ENCODE measurements at places on chromosomes 7 and 10.

- peak; percentile 28 for DNase-seq
These were observed 161.2 kb downstream of the CELF2 start for GRCh38 chr10:11178606-11179515.

DNA sequence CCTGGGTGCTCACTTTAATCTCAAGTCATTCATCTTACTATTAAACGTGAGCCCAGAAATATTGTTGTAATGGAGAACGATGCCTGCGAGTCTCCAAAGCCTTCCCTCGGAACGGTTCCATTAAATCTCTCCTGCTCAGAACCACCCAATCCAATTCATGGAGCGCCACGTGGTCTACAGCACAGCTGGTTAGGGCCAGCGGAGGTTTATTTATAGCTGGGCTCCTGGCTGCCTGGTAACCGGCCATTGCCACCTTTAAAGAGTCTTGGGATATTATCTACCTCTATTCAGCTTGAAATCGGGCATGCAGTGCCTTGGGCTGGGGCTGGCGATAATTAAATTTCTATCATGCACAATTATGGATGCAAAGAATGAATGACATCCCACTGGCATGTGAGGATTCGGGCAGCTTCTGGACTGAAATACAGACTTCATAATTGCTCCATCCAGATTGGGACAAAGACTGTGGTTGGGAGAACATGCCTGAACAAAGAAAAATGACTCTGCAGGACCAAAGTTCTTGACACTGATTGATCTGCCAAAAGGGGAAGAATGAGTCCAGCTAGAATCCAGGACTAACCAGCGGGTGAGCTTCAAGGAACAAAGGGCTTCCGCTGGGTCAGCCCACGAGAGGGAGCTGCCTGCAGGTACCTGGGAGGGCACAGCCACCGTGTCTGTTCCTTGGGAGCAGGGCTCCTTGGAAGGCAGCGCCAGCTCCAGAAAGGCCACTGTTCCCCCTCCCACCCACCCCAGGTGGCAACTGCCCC is 7.3 kb downstream of the FAM20C start:
- DNase-seq: no peak

DNA sequence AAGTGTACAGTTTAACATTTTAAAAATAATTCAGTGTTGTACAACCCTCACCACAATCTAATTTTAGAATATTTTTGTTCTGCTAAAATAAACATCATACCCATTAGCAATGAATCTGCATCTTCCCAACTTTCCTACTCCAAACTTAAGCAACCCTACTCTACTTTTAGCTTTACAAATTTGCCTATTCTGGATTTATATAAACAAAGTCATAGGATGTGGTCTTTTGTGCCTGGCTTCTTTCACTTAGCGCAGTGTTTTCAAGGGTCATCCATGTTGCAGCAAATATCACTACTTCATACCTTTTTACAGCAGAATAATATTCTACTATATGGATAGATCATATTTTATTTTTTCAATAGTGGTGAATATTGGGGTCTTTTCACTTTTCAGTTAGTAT is 18.9 kb downstream of the CALML3 start:
- peak; percentile 26 for DNase-seq

DNA sequence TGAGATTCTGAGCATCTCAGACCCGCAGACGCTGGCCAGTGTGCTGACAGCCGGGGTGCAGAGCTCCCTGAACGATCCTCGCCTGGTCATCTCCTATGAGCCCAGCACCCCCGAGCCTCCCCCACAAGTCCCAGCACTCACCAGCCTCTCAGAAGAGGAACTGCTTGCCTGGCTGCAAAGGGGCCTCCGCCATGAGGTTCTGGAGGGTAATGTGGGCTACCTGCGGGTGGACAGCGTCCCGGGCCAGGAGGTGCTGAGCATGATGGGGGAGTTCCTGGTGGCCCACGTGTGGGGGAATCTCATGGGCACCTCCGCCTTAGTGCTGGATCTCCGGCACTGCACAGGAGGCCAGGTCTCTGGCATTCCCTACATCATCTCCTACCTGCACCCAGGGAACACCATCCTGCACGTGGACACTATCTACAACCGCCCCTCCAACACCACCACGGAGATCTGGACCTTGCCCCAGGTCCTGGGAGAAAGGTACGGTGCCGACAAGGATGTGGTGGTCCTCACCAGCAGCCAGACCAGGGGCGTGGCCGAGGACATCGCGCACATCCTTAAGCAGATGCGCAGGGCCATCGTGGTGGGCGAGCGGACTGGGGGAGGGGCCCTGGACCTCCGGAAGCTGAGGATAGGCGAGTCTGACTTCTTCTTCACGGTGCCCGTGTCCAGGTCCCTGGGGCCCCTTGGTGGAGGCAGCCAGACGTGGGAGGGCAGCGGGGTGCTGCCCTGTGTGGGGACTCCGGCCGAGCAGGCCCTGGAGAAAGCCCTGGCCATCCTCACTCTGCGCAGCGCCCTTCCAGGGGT is 703 bp downstream of the RBP3 start:
- DNase-seq: no peak

GRCh38 chr10:5443429-5443828 is 31.1 kb downstream of the NET1 start:
- DNase-seq: no peak

GRCh38 chr10:125513429-125514182 is 169.4 kb downstream of the TEX36 start:
- no peak for DNase-seq

GRCh38 chr7:155352076-155352752 is 54.5 kb downstream of the INSIG1 start:
- DNase-seq: no peak

DNA sequence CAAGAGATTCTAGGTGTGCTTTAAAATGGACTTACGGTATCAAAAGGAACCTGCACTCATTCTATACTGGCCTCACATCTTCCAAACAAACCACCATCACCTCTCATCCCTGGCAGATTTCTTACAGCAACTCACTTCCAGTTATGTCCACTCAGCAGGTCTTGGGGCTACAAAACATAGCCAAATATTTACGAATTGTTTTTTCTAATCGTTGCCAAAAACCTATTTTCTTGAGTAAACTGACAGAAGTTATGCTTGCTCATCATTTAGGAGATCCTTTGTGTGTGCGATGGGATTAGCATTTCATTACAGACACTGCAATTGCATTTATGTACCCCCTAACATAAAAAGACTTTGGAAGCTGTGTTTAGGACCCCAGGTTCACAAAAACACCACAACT is 2.7 kb downstream of the KCNMA1 start:
- no peak for DNase-seq

DNA sequence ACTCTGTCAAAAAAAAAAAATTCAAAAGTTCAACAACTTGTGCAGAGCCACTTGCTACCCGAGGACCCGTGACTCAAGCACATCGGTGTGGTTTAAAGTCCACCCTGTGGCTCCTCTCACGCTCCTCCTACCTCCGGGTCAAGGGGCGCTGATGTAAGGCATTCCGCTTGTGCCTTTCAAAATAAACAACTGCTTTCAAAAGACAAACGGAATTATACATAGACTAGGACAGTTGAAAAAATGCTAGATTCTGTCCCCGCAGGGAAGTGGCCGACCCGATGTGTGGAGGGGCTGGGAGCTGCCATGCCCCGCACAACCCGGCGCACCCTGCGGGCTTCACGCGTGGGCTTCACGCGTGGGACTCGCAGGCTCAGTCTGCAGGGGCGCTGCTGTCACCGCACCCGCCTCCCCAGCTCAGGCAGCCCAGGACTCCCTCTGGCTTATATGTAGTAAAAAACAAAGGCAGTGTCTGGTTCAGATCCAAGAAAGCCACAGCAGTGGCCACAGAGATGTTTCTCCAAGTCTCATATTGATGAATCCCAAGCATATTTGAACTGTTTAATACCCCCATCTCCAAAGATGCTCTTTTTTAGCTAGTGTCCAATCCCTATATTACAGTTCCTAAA is 239.7 kb upstream of the INHBA start:
- DNase-seq: peak; percentile 60

DNA sequence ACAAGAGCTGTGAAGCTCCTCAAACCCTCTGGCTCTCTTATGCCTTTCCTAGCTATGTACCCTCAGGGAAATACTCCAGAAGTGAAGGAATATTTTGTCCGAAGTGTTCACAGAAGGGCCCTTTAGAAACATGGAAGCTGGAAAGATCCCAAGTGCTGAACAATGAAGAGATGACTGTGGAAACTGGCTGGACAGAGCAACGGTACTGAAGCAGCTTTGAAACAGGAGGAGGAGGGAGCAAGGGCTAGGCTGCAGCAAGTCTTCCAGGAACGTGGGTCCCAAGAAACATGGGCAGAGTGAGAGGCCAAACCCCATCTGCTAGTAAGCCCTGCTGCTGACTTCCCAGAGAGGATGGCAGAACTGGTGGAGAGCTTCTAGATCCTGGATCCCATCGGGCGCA is 3.0 kb upstream of the PSAP start:
- DNase-seq: peak; percentile 29

DNA sequence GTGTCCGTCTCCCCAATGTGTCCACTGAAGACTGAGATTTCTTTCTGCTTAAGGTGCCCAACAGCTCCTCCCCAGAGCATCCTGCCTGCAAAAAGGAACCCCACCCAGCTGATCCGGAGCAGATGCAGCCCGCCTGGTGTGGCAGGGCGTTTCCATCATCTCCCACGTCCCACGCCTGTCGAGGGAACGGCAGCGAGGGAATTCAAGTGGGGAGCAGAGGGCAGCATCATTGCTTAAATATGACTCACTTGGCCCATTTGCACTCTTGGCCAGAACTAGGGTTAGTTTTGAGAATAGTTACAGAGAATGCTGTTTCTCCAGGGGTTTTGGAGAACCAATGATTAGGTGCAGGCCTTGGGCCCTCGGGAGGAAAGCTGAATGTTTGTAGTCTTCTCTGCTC is 20.8 kb downstream of the VWA2 start:
- DNase-seq: peak; percentile 75

- DNase-seq: peak; percentile 99
These were observed 93.8 kb upstream of the SMNDC1 start for GRCh38 chr10:110398419-110399105.

GRCh38 chr7:96126382-96126781 is 195.5 kb downstream of the SLC25A13 start:
- DNase-seq: no peak

GRCh38 chr7:48213226-48213625 is 42.0 kb downstream of the ABCA13 start:
- DNase-seq: no peak

GRCh38 chr7:23474829-23475575 is 4.7 kb upstream of the IGF2BP3 start:
- peak; percentile 41 for DNase-seq

DNA sequence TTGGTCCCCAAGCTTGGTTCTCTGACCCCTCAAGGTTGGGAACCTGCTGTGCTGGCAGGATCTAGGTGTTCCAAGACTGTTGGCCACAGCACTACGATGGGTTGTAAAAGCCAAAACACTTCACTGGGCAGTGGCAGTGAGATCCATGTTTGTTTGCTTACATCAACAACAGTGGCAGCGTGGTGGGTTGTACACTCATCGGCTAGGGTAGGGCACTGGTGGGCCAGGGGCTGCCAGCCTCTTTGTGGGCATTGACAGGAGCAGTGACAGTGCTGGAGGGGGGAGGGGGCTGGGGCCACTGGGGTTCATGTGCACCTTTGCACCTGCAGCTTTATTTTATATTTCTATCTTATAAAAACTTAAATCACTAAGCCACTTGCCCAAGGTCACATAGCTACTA is 126.7 kb upstream of the ZWINT start:
- DNase-seq: no peak

- no peak for DNase-seq
These were observed 307.0 kb downstream of the PTPRN2 start for GRCh38 chr7:158280448-158281144.

DNA sequence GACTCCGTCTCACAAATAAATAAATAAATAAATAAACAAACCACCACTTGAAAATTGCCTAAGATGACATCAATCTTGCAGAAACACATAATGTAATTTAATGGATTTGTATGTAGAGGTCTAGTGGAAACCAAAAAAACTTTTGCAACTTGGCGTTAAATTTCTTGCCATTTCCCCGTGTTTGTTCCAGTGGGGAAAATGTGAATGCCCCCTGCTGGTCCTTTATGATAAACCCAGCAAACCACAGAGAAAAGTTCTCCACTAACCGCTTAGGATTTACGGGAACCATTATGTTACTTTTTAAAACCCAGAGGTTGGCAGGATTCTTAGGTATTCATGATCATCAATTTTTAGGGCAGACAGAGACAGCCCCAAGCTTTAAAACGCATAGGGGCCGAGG is 32.5 kb downstream of the LAMB4 start:
- no peak for DNase-seq

GRCh38 chr10:93080350-93081046 is 6.8 kb downstream of the CYP26A1 start:
- DNase-seq: peak; percentile 62

DNA sequence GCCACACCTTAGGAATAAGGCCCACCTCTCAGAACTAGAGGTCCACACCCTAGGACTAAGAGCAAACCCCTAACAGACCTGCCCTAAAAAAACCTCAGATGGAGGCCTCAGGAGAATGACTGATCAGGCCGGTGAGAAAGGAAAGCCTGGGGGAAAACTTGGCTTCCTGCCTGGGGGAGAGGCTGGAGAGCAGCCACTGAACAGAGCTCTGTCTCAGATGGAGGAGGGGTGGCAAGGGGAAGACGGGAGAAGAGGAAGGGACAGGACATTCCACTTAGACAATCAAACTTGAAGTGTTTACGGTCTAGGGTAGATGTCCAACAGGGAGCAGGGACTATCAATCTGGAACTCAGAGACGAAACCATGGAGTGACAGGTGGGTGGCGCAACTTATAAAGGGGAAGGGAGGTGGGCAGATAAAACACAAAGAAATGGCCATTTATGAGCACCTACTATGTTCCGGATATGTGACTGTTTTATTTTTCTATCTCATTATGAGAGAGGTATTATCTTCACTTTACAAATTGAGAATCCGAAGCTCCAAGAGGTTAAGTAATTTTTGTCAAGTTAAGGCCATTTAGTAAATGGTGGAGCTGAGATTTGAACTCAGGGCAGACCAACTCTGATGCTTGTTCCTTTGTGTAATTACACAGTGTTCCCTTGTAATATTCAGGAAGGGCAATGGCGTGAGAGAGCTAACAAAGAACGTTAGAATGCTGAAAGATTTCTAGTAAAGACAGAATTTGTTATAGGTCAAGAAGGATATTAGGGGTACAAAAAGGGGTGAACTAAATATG is 82.6 kb downstream of the DNMBP start:
- DNase-seq: peak; percentile 79

- DNase-seq: peak; percentile 50
These were observed 181.3 kb downstream of the MAGI2 start for GRCh38 chr7:79272066-79272669.

GRCh38 chr7:19030281-19030680 is 87.2 kb downstream of the TWIST1 start:
- DNase-seq: peak; percentile 47

DNA sequence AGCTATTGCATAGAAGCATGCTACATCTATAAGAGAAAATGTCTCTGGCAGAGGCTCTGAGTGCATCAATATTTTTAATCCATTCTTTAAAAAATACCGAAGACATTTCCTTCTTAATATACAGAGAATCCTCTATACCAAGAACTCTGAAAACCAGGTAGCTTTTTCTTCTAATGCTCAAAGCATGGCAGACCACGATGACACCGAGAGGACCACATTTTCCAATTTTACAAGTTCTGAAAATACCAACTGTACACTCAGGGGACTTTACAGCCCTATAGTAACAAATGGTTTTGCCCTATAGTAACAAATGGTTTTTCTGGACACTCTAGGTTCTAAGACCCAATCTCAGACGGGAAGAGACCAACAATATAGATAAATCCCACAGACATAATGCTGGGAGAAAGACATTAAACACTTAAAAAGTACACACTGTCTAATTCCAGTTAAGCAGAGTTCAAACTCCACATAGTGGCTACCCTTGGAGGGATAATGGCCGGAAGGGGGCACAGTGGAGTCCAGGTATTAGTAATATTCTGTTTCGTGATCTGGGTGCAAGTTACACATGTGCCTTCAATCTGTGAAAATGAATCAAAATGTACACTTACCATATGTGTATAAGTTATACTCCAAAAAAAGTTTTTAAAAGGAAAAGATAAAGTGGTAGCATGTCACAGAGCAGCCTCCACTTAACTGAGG is 26.2 kb downstream of the CCDC6 start:
- no peak for DNase-seq
